Posterior cingulate gyrus (tissue), 11 donors: ENCODE measurements at places on chromosomes 1 and 21.

DNA sequence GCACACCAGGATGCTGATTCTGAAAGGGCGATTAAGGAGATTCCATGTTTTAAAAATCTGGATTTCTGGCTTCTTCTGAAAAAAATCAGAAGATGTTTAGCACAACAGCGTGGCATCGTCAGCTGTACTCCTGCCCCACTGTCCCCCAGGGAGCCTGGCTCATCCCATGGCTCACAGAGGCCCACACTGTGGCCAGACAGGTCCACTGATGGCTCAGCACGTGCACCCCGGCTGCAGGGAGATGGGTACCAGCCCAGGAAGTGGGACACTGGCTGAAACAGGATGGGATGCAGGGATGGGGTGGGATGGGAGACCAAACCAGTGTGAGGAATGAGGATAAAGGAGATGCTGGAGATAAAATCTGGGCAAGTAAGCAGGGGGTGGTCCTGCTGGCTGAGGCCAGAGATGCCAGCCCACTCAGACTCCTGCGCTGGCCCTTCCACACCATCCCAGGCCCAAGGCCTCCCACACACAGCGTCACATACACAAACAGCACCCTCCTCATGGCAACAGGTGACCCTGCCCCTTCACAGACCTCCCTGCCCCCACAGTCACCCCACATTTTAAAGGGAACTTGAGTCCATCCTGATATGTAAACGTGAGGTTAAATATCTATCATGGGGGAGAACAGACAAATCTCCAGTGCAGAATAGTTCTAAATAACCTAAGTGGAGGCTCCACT lies 23.9 kb upstream of the SAMD11 start:
- DNase-seq: no peak

- no peak for DNase-seq
Measured at GRCh38 chr1:229557200-229557850, 1.2 kb downstream of the ABCB10 start.

GRCh38 chr21:33133892-33134291 lies 64.0 kb downstream of the OLIG1 start:
- no peak for DNase-seq

- DNase-seq: no peak
Measured at GRCh38 chr1:28161751-28162150, 14.7 kb downstream of the PTAFR start.

DNA sequence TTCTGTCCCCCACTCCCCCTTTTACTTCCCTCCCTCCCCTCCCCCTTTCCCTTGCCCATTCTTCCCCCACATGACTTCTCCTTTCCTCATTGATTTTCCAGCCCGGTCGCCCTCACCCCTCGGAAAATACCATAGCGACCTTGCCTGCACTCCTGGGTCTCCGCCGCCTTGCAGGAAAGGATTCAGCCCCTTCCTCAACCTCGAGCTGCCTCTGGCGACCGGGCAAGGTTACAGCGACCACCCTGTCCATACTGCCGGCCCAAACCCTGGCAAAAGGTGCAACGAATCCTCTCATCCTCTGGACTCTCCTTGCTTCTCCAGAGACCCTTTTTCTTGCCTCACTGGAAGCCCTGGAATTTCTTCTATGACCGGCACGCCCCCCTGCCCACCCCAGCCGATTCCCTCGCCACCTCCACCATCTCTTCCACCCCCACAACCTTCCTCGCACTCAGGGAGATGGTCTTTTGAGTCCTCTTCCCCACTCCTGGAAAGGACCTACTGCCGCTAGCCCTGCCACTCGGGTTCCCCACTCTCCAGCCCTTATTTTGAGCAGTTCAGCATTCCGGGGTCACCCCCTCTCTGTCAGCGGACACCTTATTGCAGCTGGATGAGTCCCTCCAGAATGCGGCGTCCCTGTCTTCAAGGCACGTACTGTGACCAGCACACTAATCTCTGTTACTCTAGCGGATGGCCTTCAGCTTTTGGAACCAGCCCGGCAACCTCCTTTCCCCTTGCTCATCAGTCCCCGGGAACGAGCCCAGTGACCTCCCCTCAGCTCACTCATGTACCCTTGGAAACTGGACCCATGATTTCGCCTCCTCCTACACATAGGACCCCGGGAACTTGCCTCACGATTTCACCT lies 846 bp downstream of the NSUN4 start:
- DNase-seq: no peak

GRCh38 chr1:225428881-225429455 lies 1.1 kb upstream of the LBR start:
- DNase-seq: no peak

- DNase-seq: no peak
Measured at GRCh38 chr1:211478376-211478775, 13.6 kb downstream of the RD3 start.

GRCh38 chr21:37700641-37701202 lies 215.5 kb downstream of the KCNJ6 start:
- DNase-seq: no peak

DNA sequence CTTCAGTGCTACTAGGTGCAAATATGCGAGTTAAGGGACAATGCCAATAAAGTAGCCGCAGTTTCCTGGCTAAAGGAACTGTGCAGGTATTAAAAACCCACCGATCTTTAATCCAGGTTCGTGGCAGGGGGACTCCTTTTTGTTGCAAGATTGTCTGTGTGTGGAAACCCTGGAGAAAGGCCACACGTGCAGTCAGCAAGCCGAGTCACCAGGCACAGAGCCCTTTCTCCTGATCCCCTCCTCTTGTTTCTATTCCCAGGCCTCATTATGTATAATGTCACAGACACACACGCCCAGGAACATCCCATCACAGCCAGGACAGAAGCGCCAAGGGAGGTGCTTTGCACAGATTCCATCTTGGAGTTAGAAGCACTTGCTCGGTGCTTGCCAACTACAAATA lies 528.9 kb downstream of the KIF26B start:
- DNase-seq: no peak

- DNase-seq: no peak
Measured at GRCh38 chr1:177432897-177433296, 262.1 kb downstream of the BRINP2 start.
